WTC11 (cell line): ENCODE measurements at places on chromosomes 7 and 10. TPM values are rescaled to one million over a fixed set of nuclear protein-coding genes. Genes with fewer than 3 reads are reported as not detected.

DNA sequence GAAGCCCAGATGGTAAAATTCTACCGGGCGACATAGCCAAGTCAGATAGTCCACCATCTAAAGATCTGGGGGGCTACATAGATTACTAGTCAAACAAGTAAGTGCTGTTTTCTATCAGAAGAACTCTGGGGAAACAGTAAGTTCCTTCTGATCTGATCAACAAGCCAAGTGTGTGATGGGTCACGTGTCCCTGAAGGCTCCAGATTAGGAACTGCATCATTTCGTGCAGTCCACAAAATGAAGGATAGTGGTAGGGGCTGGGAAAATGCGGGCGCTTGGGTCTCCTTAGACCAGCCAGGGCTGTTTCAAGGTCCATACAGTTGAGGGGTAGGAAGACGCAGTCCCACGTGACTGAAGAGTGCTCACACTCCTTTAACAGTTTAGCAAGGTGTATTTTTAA, 1.8 kb upstream of the CHN2 start:
- H3K4me3 ChIP-seq: peak overlapping the region; percentile 74
- peaks cover 63% of the 10 kb centered on the region for H3K4me1 ChIP-seq
- H3K27ac ChIP-seq: no peak overlapping the region
- DNase-seq: no peak

DNA sequence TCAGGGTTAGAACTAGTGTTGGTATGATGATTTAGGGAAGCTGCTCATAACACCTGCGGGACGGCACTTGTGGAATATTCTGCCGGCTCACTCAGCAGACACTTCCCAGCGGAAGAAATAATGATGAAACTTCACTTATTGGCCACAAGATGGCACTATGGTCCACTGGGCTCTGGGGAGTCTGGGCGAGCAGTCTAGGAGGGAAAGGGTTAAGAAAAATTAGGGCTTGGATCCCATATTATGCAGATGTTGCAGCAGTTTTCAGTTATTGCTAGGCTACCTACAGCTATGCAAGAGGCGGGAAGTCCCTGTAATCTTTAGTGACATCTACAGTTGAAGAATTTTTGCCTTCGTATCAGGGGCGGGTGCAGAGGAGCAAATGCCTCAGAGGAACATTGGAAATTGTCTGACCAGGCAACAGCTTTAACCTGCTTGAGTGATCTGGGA, 238.7 kb upstream of the PRSS58 start:
- H3K4me1 ChIP-seq: no peaks in the 10 kb centered on the region
- peak overlapping the region; percentile 45 for H3K4me3 ChIP-seq

DNA sequence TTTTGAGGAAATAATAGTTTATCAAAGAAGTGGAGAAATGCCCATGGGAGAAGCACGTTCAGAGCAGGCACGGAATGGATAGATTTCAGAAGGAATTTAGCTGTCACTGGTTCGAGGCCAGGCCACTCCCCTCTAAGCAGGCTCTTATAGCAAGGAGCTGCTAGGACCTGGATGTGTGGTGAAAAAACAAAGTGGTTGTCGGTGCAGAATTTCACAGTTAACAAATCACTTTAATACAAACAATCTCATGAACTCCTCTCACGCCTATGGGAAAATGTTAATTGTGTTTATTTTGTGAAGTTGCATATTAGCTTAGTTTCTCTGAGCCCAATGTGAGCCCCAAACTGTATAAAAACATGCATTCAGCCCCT, 176.3 kb downstream of the PKD1L1 start:
- H3K27ac ChIP-seq: no peak overlapping the region
- H3K4me3 ChIP-seq: no peak overlapping the region
- H3K27me3 ChIP-seq: no peaks in the 10 kb centered on the region
- peaks cover 10% of the 10 kb centered on the region for H3K4me1 ChIP-seq
- DNase-seq: no peak
- no peaks in the 10 kb centered on the region for H3K36me3 ChIP-seq

DNA sequence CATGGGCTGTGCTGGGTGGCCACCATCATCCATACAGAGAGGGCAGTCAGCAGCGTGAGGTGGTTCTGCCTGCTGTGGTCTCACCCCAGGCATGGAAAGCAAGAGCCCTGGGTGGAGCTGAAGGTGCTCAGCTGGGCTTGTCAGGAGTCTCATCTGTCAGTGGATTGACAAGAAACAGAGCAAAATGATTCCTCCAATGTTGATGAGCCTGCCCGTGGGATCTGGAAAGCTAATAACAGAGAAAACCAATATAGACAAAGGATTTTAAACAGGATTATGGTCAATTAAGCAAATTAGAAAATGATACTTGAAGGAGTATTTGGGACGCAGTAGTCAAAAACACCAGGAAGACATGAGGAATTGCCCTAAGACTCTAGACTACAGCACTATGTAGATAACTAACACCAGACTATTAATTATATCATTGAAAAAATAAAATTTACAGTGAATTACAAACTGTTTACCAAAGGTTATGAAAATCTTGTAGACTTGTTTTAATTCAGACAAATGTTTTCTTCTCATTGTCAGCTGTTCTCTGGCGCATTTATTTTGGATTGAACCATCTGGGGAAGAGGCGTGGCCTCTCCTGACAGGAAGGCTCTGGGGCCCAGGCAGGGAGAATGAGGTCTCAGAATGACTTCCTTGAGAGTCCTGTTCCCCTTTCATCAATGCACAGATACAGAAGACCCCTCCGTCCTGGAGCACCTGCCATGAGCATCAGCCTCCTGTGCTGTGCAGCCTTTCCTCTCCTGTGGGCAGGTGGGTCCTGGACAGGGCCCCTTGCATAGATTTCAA, 211.2 kb upstream of the PRSS58 start:
- H3K36me3 ChIP-seq: no peaks in the 10 kb centered on the region
- H3K4me3 ChIP-seq: no peak overlapping the region
- no peak overlapping the region for H3K27ac ChIP-seq
- H3K4me1 ChIP-seq: peaks cover 3% of the 10 kb centered on the region
- no peak for DNase-seq

- no peaks in the 10 kb centered on the region for H3K27me3 ChIP-seq
- no peak for DNase-seq
- H3K27ac ChIP-seq: no peak overlapping the region
- no peaks in the 10 kb centered on the region for H3K4me1 ChIP-seq
- peaks cover 5% of the 10 kb centered on the region; the same call in 1 of the 2 replicates for H3K36me3 ChIP-seq
Observed at GRCh38 chr10:16700331-16700730, 116.9 kb downstream of the RSU1 start.

GRCh38 chr7:68288144-68288593, 1291.5 kb downstream of the TYW1 start:
- DNase-seq: no peak
- H3K36me3 ChIP-seq: peaks cover 3% of the 10 kb centered on the region
- no peak overlapping the region for H3K4me3 ChIP-seq
- H3K27ac ChIP-seq: no peak overlapping the region
- peaks cover 10% of the 10 kb centered on the region for H3K4me1 ChIP-seq

- peaks cover 11% of the 10 kb centered on the region; the same call in 1 of the 2 replicates for H3K27me3 ChIP-seq
- H3K36me3 ChIP-seq: no peaks in the 10 kb centered on the region
- H3K27ac ChIP-seq: no peak overlapping the region
- H3K4me3 ChIP-seq: no peak overlapping the region
- no peak for DNase-seq
- peaks cover 7% of the 10 kb centered on the region; the same call in 1 of the 2 replicates for H3K4me1 ChIP-seq
Observed at GRCh38 chr7:6520163-6520981, 30.9 kb downstream of the GRID2IP start.

GRCh38 chr7:127983804-127984332, 47.4 kb downstream of the LRRC4 start:
- DNase-seq: no peak
- H3K36me3 ChIP-seq: peaks cover 7% of the 10 kb centered on the region
- H3K27me3 ChIP-seq: no peaks in the 10 kb centered on the region
- H3K4me1 ChIP-seq: peaks cover 50% of the 10 kb centered on the region

- peaks cover 29% of the 10 kb centered on the region for H3K36me3 ChIP-seq
- H3K27me3 ChIP-seq: no peaks in the 10 kb centered on the region; the same call in 1 of the 2 replicates
- H3K4me1 ChIP-seq: peaks cover 43% of the 10 kb centered on the region
- no peak overlapping the region for H3K4me3 ChIP-seq
Observed at GRCh38 chr10:96441987-96442643, 71.6 kb downstream of the TLL2 start.

INTS15 gene
- total RNA-seq: 25.6 to 28.2 TPM (median 27.6 TPM) in 3 replicates

CDK13 gene
- total RNA-seq: 38.9 to 41.0 TPM (median 39.2 TPM) in 3 replicates
